NCI-H2081 treated with DMSO at 0.1 percent for 48 hours (cell line): ENCODE measurements at places on chromosomes 12 and 14.

DNA sequence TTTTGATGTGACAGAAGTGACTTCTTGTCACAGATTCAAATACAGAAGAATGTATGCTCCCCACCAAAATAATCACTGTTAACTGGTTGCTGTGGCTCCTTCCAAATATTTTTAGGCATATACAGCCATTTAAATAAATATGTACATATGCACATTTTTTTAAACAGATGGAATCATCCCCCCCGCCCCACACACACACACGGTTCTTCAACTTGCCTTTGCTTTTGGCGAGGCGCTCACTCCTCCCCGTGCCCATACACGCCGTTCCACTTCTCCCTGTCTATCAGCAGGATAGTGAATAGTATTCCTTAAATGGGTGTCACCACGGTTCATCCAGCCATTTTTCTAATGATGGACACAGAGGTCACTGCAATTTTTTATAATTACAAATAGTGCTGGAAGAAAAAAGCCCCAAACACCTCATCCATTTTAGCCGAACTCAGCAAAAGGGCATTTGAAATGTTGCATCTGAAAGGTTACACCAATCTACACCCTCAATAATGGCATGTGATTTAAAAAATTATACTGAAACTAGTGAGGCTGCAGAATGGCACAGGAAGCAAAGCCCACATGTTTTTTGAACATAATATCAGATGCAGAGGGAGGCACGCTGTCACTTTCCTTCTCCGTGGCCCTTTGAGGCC, 39.2 kb upstream of the MEG3 start:
- DNase-seq, result no peak

DNA sequence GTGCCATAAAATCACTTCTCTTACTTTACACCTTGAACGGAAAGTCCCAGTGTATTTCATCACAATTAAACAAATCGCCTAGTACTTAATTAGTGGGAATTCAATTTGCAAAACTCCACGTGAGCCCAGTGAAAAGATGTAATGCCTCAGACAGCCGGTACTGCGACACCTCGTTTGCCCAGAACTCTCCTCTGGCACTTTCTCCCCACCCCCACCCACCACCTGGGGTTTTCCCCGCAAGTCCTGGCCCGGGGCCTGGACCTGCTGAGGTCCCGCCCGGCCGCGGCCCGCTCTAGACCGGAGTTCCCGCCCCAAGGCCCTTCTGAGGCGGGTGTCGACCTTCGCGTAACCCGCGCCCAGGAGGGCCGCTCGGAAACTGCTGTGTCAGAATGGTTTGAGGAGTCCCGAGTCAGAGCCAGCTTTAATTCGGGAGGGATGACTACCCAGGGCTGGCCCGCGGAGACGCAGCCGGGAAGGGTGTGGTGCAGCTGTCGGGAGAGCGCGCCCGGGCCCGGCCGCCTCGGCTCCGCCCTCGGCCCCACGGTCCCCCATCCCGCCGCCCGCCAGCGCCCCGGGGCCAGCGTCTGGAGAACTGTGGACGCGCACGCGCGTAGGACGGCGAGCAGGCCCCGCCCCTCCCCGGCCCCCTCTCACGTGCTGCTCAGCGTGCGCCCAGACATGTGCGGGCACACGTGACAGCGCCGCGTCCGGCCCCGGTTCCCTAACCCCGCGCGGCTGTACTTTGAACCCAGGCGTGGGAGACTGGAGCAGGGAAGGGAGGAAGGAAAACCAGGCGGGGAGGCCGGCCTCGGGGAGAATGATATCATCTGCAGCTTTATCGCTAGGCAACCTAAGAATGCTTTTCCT, 10.8 kb downstream of the BHLHE41 start:
- no peak for DNase-seq

- no peak for DNase-seq
Measured at GRCh38 chr12:94267921-94268471, 119.6 kb downstream of the PLXNC1 start.

- no peak for DNase-seq
Measured at GRCh38 chr12:82187595-82187994, 170.6 kb downstream of the CCDC59 start.

DNA sequence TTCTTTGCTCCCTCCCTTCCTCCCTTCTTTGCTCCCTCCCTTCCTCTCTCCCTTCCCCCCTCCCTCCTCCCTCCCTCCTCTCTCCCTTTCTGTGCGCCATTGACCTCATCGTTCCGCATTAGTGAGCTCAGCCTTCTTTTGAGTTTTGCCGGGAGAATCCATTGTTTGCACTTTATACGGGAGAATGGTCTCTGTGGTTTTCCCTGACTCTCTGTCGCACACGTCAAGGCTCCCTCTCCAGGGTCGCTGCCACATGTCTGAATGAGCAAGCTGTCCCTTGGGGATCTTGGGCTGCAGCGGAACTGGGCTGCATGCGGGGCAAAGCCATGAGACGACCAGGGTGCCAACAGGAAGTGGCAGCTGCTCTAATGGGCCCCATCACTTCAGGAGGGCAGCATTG, 118.5 kb downstream of the GLT1D1 start:
- DNase-seq, result no peak

GRCh38 chr12:83198291-83199015, 511.7 kb downstream of the TMTC2 start:
- no peak for DNase-seq

GRCh38 chr14:48936849-48937248, 649.3 kb downstream of the RPS29 start:
- DNase-seq, result no peak

DNA sequence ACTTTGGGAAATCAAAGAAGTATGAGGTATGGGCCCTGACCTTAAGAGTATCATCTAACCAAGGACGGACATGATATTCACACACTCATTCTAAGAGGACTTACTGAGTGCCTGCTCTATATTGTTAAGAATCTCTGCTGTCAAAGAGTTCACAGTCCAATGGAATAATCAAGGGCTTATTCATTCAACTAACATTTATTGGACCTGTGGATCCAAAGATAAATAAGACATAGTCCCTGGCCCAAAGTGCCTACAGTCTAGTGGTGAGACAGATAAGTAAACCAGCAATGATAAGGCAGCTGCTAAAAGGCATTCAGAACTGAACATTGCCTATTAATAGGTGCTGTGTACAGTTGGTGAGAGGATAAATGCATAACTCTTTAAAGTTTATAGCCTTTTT, 11.0 kb downstream of the WDR20 start:
- no peak for DNase-seq

DNA sequence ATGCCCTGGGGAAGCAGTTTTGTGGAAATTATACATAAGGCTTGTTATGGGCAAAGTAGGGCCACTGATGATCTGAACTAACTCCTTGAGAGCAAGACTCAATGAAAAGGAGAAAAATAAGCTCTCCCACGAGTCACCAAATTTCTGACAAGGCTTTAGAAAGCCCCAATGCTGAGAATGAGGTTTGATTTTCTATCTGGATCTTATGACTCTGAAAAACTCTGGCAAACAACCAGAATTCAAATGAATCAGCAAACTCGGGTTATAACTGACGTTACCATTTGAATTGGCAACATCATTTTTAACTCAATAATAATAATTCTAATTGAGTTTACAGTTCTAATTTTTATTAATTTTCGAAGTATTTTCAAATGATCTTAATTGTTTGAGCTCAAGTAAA, 79.1 kb downstream of the KCNK10 start:
- DNase-seq, result no peak

DNA sequence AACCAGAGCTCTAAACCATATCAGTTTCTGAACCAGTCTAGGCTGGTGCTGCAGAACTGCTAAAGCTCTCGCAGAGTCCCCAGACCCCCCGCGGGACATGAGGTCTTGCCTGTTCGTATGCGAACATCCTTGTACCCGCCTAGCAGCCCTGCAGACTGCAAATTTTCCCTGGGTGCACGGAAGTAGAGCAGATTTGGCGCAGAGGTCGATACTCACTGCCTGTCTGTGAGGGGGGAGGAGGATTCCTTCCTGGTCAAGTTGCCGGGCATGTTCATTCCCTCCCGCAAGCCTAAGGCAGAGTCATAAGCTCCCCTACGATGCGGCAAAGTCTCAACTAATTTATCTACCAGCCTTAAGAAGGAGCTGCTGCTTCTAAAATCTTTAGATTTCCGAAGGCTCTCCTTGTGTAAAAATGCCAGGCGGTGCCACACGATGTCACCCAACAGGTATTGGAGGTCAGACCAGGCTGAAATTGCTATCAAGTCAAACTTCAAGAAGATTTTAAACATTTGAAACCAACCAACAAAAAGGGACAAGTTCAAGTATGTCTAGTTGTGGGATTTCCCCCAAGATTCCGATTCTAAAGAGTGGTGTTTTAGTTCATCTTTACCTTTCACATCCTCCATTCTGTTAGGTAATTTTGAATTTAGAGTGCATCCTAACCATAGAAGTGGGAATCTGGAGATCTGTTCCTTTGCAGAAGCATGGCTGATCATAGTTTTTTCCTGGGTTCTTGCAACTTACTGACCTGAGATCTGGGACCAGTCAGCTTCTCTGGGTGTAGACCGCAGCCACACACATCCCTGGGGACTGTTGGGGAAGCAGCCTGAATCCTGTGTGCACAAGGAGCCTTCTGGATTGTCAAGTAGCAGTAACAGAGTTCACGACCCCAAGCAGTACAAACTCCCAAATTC, 1.6 kb upstream of the PAX9 start:
- DNase-seq, result no peak

DNA sequence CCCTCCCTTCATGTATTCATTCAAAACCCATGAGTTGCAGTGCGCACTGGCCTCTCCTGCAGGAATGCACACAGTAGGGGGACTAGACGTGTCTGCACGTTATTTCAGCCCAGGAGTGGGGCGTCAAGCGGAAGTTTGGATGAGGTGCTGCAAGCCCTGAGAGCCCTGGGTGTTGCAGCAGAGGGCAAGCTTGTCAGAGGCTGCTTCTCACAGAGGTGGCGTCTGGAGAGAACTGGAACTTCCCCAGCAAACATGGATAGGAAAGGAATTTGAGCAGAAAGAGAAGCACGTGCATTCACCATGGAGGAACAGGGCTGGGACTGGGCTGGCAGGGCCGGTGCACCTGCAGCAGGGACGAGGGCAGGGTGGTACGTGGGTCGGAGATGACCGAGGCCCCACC, 64.9 kb downstream of the TECPR2 start:
- DNase-seq, result no peak

DNA sequence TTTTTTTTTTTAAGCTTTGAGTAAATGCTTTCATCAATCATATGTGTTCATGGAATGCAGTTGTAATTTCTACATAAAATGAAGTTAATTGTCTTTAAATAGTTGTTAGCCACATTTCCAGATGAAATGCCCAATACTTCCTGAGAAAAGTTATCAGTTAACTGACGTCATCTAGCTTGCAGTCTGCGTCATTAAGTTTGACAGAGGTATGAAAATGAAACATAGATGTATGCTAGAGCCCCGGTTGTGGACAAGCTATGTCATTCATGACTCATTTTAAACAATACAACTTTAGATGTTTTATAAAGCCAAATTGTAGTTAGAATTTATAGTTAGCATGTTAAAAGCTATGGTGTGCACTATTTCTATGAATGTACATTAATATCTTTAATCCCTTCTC, 90.7 kb downstream of the PLEKHA5 start:
- DNase-seq, result no peak

- DNase-seq, result no peak
Measured at GRCh38 chr14:65927931-65928356, 515.4 kb downstream of the FUT8 start.

DNA sequence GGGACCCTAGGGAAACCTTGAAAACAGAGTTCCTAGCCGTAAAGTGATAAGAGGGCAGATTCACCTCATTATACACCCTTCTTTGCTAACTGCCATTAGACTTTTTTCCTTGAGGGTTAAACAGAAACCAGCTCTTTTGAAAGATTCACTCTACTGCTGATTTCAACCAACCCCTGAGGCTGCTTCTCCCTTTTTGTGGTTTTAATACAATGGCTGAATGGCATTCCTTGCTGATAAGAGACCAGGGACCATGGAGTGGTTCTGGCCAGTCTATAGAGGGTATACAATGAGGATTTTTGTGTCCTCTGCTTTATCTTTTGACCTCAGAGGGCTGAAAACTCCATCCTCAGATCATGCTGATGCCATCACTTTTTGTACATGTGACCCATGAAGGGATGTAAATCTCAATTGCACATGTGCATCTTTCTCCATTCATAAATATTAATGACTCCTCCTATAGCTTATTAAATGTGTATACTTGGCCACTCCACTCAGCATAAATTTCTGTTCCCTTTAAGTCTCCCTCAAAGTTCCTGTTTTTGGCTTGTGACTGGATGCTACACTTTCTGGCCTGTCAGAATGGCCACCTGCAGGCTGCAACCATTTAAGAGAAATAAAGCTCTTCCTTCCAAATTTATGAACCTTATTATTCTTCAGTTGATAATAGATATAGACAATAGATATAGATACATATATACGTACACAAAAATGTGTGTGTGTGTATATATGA, 233.8 kb upstream of the SEL1L start:
- DNase-seq, result no peak

DNA sequence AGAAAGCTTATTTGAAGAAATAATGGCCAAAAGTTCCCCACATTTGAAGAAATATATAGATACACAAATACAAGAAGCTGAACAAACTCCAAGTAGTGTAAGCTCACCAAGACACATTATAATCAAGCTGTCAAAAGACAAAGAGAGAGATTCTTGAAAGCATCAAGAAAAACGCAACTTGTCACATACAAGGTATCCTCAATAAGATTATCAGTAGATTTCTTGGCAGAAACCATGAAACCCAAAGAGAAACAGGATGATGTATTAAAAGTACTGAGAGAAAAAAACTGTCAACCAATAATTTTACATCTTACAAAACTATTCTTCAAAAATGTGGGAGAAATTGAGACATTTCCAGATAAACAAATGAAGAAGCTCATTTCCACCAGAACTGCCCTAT, 250.6 kb upstream of the ARID2 start:
- DNase-seq, result no peak

GRCh38 chr14:54568821-54569595, 2.1 kb downstream of the SAMD4A start:
- no peak for DNase-seq

DNA sequence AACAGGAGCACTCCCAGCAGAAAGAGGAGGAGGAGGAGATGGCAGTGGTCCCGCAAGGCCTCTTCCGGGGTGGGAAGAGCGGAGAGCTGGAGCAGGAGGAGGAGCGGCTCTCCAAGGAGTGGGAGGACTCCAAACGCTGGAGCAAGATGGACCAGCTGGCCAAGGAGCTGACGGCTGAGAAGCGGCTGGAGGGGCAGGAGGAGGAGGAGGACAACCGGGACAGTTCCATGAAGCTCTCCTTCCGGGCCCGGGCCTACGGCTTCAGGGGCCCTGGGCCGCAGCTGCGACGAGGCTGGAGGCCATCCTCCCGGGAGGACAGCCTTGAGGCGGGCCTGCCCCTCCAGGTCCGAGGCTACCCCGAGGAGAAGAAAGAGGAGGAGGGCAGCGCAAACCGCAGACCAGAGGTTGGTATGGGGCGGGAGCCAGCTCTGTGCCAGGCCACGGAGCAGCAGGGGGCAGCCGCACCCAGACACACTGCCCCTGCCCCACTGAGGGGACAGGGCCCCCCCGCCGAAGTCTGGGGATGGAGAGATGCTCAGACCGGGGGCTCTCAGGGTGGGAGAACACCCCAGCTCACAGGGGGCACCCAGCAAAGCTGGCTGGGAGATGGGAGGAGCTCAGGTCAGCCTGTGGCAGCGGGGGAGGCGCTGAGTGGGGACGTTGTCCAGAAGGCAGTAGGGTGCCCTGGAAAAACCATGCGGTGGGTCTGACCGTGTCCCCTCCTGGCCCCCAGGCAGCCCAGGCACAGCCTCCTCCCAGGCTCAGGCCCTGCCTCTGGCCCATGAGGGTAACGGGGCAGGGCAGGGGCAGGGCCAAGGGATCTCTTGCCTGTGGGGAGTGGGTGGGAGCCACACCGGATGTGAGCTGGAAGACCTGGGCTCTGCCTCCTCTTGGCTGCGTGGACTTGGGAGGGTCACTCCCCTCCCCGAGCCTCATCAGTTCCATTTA, 9.8 kb downstream of the CHGA start:
- DNase-seq, result no peak

GRCh38 chr14:77240336-77240915, 30.6 kb downstream of the NGB start:
- DNase-seq, result no peak
